GM12892 (cell line): ENCODE measurements at places on chromosomes 7 and 10.

- DNase-seq = no peak
Observed at GRCh38 chr10:123523833-123524232, 142.3 kb upstream of the GPR26 start.

GRCh38 chr10:123571978-123572377 is 94.2 kb upstream of the GPR26 start:
- DNase-seq = no peak

DNA sequence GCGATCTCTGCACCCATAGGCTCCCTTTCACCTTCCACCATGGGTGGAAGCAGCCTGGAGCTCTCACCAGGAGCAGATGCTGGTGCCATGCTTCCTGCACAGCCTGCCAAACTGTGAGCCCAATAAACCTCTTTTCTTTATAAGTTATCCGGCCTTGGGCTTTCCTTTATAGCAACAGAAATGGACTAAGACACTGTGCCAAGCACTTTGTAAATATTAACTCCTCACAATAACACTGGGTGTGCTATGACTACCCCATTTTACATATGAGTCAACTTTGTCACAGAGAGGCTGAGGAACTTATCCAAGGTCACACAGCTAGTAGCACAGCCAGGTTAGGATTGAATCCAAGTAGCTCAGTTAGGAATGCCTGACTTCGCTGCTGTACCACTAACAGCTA is 79.7 kb upstream of the KCNMA1 start:
- DNase-seq = no peak

- DNase-seq = no peak
Observed at GRCh38 chr10:2529945-2530344, 537.4 kb upstream of the PFKP start.

GRCh38 chr10:91886954-91887271 is 22.4 kb downstream of the FGFBP3 start:
- no peak for DNase-seq

DNA sequence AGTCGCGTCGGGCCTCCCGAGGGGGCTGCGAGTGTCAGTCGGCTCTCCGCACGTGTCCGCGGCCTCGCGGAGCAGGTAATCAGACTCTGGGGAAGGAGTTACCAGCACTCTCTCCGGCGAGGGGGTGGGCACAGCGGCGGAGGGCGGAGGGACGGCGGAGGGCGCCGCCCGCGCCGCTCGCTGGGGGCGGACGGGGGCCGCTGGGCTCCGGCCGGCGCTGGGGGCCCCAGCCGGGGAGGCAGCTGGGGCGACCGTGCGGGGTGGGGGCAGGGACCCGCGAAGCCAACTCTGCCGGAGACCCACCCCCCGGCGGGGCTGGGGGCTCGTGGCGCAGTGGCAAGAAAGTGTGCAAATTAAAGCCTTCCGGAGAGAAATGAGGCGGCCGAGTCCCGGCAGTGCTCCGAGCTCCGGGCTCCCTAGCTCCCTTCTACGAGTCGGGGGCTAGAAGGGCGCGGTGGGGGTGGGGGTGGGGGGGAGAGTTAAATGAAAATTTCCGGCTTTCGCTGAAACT is at the start of gene CDK6:
CDK6 (minus strand) TSS at position 85 of the 511 bp plus-strand sequence. CDS start 3,250 bp downstream, outside the sequence.
- DNase-seq = peak; percentile 47

GRCh38 chr10:12603766-12604470 is 254.6 kb downstream of the CAMK1D start:
- DNase-seq = no peak

DNA sequence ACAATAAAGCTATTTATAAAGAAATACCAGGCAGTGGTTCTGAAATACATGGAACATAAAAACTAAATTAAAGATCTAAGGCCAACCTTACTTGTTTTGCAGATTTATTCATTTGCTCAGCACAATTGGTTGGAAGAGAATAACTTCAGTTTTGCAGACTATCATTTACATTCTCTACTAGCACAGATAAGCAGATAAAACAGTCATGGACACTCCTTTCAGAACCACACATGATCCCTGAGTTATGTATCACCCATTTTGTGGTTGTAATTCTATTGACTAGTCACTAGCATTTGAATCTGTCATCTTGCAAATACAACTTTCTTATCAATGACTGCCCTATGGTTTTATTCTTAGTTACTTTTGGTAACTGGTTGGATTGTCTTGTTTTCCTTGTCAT is 45.1 kb downstream of the PRKAR2B start:
- DNase-seq = no peak

DNA sequence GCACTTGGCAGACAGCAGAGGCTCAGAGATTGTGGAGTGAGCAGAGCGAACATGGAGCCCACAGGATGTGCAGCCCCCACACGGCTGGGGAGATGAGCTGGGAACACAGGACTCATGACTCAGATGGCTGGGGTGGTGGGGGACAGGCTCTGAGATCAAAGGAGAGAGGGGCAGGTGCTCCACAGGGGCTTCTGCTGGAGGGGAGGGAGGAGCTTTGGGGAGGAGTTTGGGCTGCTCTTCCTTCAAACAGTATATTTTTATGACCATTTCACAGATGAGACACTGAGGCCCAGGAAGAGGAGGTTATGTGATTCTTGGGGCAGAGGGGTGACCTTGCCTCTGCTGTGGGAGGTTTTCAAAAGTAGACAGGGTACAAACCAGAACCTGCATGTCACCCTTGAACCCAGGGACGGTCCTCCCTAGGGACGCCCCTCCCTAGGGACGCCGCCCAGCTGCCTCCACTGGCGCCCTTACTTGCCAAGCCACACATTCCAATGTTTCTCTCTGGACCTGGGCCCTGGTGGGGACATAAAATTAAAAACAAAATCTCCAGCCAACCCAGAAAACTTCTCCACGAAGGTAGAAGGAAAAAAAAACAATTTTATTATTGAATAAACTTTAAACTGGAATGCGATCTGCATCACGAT is 981 bp upstream of the CRYGN start:
- DNase-seq = no peak

DNA sequence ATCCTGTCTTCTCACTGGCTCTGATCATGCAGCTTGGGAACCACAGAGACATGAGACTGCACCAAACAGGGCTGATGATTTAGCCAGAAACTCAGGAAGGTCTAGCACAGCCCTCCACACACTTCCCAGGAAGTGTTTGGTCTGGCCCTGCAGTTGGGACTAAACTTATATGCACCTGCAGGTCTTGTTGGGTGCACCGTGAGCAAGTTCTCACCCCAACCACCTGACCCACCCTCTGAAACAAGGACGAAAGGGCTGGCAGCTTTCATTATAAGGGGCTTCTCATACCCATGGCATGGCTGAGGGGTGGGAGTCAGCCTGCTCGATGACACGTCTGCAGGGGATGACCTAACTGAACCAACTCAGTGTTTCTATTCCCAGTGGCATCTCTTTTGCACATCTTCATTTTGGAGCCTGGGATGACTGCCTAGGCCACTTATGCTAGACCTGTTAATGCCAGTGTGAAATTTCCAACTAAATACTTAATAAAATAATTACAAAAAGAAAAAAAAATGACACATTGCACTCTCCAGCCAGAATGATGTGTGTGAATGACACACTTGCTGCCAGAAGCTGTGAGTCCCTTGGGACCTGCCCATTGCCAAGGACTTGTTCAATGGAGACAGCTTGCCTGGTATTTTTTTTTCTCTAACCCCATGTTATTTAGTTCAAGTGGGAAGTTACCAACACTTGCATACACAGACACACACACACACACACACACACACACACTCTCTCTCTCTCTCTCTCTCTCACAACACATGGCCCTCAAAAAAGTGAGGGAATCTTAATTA is 102.6 kb downstream of the NEURL1 start:
- DNase-seq = no peak

GRCh38 chr7:158904599-158904998 is 48.2 kb downstream of the DYNC2I1 start:
- no peak for DNase-seq

DNA sequence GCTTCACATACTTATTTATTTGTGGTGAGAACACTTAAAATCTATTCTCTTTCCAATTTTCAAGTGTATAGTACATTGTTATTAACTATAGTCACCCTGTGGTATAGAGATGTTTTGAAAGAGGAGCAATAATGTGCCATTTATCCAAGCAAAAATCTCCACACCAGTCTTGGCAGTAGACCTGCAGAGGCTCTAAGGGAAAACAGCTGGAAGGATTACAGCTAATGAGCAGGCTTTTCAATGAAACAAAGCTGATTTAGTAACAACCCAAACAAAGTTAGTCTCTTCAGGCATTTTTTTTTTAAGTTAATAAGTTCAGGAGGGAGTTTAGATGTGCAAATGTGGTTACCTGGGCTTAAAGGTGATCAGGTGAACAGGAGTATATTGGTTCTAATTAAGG is 101.9 kb downstream of the EVX1 start:
- no peak for DNase-seq

DNA sequence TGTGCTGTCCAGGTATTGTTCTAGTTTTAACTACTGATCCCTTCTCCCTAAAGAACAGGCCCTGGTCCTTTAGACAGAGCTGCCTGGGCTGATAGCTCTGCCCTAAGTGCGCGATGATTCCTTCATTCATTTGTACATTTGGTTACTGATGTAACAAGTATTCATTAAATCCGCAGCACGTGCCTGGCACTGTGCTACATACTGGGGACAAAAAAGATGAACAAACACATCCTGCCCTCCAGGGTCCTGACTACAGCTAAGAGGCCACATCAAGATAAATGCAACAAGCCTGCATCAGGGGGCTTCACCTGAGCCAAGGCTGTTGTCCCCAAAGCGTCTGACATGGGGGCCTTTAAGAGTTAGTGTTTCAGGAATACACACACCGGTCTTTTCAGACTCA is 99.0 kb upstream of the PODXL start:
- DNase-seq = no peak

GRCh38 chr10:110436554-110437350 is 61.0 kb upstream of the DUSP5 start:
- DNase-seq = no peak

DNA sequence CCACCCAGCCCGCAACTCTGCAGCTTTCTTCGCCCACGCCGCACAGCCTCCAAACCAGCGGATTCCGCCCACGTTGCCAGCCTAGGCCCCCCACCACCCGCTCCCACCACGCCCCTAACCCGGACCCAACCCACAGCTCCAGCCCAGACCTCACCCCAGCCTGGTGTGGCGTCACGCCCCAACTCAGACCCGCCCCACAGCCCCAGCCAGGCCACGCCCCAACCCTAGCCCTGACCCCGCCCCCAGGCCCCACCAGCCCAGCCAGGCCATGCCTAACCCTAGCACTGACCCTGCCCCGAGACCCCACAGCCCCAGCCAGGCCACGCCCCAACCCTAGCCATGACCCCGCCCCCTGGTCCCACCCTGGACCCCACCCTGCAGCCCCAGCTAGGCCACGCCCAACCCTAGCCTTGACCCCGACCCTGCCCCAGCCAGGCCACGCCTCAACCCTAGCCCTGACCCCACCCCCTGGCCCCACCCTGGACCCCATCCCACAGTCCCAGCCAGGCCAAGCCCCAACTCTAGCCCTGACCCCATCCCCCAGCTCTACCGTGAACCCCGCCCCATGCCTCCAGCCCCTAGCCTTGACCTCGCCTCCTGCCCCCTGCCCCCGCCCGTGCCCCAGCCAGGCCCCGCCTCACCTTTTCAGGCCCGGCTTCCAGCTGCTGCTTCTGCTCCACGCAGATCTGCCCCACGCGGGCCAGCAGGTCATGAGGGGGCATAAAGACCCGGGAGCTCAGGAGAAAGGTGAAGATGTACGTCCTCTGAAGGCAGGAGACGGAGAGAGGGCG is 64.0 kb downstream of the RASGEF1A start:
- peak; percentile 53 for DNase-seq

- no peak for DNase-seq
Observed at GRCh38 chr10:33666686-33667480, 332.4 kb upstream of the NRP1 start.

DNA sequence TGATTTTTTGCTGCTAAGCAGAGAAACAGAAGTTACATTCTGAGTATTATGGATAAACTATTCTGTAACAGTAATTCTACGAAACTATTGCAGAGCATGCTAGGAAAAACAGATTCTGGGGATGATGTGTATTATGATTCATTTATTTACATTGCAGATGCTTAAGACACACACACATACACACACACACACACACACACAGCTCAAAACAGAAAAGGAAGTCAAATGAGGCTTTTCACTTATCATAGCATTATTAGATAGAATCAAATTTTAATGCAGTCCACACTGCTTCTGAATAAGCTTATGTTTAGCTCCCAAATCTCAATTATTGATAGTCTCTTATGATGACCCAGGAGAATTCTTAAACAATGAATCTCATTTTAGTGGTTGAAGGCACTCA is 307.2 kb downstream of the HGF start:
- no peak for DNase-seq

- DNase-seq = no peak
Observed at GRCh38 chr10:89699581-89700064, 1.8 kb upstream of the KIF20B start.

- DNase-seq = no peak
Observed at GRCh38 chr10:98394851-98395440, 20.0 kb downstream of the PYROXD2 start.

GRCh38 chr10:74419958-74420375 is 268.9 kb downstream of the ADK start:
- no peak for DNase-seq

DNA sequence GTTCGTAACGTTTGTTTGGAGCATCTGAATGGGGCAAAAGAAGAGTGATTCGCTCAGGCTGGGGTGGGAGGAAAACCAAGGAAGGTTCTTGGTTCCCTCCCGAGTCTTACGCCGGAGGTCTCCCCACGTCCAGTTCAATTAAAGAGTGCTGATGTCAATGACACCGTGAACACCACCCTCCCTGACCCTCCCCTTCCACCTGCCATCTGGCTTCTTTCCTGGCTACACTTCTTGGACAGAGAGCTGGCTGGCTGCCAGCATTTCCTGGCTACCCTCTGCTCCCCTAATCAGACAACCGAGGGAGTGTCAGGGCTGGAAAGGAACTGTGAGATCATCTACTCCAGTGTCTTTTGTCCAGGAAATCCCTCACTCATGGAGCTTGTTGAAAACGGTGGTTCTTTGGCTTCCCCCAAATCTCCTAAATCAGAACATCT is 24.1 kb upstream of the FFAR4 start:
- no peak for DNase-seq

DNA sequence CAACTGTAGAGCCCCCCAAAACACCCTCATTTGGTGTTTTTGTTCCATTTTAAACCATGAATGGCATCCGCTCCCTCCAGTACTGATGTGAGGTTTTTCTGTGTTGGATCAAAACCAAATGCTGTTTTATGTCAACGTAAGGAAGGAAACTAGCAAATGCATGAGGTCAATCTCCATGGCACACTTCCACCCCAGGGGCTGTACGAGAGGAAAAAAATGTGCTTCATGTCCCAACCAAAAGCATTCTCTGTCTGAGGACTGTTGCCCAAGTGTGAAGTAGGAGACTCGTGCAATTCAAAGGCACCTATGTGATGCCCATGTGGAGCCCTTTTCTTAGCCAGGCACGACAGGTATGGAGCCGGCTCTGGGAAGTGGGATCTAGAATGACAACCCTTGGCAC is 180.3 kb upstream of the MKI67 start:
- no peak for DNase-seq
